ENCODE measurements at places on chromosomes 5 and 9.

- no peak for DNase-seq
Observed at GRCh38 chr9:69867081-69867814, 46.6 kb downstream of the CFAP95 start.

DNA sequence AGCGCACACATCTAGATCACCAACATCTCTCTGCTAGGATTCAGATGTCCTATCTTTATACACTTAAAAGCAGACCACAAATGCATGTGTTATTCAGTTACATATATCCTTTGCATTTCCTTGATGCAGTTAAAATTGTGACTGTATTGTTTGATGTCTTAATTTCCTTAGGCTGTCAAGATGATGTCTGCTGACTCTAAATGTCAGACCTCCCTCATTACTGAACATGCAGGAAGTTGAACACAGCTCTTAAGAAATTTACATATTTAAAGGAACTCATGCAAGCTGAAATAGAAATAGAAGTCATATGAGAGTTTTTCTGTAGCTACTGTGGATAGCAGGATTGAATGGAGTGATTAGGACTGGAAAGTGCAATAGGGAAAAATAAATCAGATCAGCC is 336.5 kb upstream of the SEMA6A start:
- DNase-seq = no peak

- no peak for DNase-seq
Observed at GRCh38 chr9:133705576-133705975, 32.6 kb downstream of the SARDH start.

DNA sequence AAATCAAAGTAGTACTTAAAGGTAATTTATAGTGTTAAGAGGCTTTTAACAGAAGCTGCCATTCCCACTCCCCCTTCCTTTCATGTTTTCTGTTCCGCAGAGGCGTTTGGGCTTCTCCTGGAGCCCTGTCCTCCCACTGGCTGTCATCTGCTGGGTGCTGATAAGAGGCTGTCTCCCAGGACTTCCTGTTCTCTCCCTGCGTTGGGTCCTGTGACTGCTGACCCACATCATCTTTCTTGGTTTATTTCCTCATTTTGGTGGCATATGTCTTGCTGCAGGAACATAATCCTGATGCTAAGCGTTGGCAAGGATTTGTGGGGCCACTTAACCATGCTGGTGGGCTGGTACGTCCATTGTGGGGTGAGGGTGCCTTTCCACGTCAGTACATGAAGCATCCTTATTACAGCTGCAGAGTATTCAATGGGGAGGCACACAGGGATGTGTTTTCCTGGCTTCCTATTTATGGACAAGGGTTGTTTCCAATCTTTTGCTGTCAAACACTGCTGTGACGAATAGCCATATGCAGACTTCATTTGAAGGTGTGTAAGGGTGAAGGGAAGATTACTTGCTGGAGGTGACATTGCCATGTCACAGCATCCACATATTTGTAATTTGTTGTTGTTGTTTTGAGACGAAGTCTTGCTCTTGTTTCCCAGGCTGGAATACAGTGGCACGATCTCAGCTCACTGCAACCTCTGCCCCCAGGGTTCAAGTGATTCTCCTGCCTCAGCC is 22.3 kb upstream of the RNF130 start:
- no peak for DNase-seq

GRCh38 chr5:39503155-39503554 is 78.4 kb upstream of the DAB2 start:
- no peak for DNase-seq

DNA sequence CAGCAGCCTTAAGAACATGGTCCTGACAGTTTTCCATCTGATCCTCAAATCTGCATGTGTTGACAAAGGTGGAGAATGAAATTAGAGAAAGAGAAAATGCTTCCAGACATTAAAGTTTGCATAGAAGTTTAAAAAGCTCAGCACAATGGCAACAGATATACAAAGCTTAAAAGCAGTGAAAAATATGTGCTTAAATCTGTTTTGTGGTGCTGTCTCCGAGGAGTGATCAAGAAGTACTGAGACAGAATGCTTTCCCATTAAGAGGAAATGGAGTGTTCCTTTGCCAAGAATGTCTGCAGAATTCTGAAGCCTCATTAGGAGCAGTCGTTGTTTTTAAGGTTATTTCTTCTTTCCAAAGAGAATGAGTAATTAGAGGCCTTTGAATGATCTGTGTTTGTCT is 131.4 kb downstream of the MCTP1 start:
- no peak for DNase-seq

- DNase-seq = no peak
Observed at GRCh38 chr5:62093976-62094375, 212.0 kb upstream of the KIF2A start.

DNA sequence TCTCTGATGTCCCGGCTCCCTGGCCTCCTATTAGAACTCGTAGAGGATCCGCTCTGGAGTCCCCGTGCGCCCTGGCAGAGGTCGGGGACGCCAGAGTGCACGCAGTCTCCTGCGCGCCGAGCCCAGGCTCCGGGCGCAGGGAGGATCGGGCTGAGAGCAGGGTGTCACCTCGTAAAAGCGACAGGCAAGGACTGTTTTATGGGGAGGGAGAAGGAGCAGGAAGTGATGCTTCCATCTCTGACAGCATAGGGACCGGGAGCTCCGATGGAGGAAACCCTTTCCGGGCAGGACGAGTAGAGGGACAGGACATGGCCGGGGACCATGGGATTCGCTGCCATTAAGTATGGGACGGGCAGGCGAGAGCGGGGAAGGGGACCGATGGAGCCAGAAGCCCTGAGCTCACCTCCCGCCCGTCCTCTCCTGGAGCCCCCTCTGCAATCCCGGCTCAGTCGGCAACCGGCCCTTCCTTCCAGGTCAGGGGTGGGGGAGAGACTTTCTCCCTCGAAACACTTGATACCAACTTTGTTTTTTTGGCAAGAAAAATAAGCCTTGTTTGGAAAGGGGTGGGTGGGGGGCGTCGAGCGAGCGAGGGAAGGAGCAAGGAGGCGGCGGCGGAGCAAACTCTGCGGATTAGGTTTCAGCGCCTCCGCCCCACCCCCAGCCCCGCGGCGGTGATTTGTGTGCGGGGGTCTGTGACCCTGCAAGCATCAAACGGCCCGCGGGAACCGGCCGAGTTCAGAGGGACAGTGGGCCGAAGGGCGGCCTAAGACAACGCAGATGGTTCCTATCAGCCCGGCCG is 12.6 kb downstream of the LMX1B start:
- no peak for DNase-seq

DNA sequence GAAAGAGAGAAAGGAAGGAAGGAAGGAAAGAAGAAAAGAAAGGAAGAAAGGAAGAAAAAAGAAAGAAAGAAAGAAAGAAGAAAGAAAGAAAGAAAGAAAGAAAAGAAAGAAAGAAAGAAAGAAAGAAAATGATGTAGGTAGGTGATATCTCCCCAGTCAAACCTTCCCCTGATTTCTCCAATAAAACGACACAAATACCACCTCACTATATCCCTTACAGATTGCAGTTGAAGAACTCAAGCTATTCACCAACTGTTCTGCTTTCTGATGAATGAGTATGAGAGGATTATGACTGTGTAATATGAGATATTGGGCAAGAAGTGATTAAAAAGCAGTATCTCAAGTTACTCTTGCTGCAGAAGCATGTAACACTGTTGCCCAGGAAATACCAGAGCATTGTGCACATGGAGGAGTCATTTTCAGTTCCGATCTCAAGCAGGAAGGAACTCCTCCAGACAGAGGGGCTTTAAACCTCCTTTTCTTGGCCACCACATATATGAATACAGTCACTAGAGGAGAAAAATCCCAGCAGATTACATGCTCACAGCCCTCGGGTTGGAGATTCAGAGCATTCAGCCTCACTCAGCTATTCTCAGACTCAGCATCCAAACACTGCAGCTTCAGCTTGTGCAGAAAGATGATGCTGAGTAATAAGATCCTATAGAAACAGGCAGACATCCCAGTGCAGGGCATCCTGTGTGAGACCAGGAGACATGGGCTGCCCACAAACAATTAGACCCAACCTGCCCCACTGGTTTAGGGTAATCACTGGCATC is 61.4 kb downstream of the UGCG start:
- DNase-seq = peak; percentile 98

DNA sequence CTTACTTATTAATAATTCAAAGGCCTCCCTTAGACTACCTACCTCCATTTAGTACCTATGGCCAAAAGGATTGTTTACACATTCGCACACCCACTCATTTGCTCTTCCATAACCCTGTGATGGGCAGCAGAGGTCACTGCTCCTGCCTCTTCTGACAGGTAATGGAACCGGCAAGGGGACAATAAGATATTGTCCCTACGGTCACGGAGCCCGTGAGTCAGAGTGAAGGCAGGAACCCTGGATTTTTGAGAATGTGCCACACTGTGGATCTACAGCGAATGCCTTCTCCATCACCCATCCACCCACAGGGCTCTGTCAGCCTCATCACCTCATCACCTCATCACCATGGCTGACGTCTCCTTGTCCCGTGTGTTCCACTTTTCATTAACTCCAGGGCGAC is 132.3 kb downstream of the MYO10 start:
- no peak for DNase-seq

DNA sequence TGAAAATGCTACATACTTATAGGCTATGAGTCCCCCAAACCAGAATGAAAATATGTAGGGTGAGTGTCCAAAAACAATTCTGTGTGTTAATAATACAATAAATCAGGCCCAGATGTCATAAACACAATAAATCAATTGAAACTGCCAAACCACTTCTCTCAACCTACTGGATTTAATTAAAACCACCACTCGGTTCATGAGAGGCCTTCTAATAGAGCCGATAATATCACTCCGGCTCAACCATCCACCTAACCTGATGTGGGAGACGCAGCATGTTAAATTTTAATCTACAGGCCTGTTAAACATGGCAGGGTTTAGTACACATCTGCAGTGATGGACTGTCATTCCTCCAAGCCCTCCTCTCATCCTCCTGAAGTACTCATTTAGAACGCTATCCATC is 734.5 kb upstream of the ZNF608 start:
- no peak for DNase-seq

DNA sequence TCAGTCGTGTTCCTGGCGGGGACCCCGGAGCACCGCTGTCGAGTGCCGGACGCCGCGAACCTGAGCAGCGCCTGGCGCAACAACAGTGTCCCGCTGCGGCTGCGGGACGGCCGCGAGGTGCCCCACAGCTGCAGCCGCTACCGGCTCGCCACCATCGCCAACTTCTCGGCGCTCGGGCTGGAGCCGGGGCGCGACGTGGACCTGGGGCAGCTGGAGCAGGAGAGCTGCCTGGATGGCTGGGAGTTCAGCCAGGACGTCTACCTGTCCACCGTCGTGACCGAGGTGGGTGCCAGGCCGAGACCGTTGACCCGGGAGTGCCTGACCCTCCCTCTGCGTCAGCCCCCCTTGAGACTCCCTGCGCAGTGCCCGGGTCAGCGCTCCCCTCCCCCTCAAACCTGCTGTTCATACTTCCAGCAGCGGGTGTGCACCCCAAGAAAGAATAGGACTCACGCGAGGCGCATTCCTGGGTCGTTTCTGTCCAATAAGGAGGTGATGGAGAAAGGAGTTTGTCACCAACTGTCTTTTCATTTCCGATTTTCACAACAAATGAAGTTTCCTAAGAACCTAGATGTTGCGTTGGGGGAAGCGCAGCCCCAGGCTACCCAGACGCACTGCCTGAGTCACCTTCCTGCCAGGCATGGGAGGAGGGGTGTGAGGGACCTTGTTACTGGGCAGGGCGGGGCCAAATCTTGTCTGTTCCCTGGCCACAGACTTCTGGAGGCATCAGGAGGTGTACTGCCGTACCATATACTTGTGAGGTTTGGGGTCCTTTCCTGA is 722 bp downstream of the SLC22A4 start:
- DNase-seq = no peak

GRCh38 chr9:100587375-100587774 is 9.5 kb downstream of the CAVIN4 start:
- DNase-seq = no peak

- DNase-seq = no peak
Observed at GRCh38 chr9:21825637-21826036, 23.2 kb downstream of the MTAP start.

DNA sequence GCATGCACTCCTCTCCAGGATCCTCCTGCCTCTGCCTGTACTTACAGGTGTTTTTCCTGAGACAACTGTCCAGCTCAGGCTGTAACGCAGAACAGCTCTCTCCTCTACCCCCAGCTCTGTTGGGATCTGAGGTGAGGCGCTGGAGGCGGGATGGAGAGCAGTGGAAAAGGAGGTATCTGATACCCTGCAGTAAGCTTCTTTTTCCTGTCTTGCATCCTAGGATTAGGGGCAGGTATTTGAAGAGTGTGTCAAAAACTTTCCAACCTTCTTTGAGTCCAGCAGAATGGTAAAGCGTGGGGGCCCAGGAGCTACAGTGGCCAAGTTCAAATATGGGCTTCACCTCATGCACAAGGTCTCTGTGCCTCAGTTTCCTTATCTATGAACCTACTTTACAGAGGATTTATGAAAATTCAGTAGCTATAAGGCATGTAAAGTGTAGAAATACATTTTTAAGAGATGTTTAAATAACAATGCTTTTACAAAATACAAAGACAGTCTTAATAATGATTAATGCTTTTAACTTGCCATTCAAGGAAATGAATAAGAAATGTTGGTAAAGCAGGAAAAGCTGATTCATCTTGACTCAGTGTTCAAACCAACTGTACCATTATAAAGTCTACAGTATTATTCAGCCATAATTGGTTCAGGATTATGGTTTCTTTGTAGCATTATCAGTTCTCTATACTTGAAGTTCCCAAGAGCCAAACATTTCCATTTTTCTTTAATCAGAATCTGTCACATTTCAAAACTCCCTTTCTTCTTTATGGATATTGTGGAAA is 26.1 kb downstream of the MAP1B start:
- no peak for DNase-seq

DNA sequence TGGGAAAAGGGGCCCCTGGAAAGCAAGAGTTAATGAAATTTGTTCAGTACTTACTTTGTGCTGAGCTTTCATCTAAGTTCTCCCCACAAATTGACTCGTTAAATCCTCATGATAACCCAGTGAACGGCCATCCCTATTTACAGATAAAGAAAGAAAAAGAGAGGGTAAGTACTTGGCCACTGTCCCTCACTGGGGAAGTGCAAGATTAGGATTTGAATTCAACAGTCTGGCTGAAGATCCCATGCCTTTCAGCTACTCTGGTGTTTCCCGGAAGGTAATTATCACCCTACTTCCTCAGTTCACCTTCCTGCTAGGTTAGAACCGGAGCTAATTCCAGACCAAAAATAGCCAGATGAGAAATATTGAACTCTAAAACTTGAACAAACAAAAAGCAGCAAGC is 269.2 kb upstream of the TLE4 start:
- DNase-seq = no peak

GRCh38 chr5:90598293-90598692 is 39.7 kb downstream of the ADGRV1 start:
- no peak for DNase-seq

GRCh38 chr5:61455179-61456006 is 123.3 kb downstream of the ZSWIM6 start:
- no peak for DNase-seq

DNA sequence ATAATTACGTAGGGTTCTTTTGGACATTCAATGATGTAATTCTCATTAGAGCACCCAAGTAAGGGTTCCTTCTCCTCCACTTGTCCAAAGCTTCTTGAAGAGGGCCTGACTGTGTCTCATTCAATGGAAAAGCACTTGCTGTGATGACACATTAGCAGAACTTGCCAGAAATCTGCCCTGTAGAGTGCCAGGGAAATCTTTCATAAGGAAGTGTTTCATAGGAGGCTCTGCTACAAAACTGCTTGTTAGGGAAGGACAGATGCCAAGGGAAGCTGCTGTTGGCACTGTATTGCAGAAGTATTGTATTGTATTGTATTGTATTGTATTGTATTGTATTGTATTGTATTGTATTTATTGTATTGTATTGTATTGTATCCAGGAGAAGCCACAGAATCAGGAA is 45.5 kb upstream of the MPDZ start:
- no peak for DNase-seq

Measured in GM04503 (cell line).